ENCODE measurements at places on chromosomes 1 and 21.
A peak's percentile ranks its signal among the peaks of the same experiment; 100 is the strongest.

DNA sequence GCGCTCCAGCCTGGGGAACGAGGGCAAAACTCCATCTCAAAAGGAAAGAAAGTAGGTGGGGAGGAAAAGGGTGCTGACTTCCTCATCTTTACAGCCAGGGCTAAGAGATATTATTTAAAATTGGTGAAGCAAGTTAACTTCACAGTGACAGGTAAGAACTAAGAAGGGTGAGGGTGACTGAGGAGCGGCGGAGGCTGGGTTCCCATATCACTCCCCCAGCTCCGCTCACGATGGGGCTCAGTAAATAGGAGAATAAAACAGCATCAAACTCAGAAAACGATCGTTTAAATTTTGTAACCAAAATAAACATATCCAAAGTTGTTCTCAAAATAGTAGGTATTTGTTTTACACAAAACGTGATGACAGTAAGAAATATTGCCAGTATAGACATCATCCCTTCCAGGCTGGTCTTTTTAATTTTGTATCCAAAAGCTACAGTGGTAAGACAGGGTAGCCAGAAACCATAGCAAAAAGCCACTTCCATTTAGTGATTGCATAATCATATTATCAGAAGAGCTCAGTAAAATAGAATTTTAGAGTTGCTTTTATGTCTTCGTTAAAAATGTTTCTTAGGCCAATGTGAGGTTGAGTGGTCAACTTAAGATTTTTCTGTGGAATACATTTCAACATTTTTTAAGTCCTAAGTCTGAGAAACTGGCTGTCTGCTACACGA is 26.2 kb upstream of the ADARB1 start:
- no peak for DNase-seq

DNA sequence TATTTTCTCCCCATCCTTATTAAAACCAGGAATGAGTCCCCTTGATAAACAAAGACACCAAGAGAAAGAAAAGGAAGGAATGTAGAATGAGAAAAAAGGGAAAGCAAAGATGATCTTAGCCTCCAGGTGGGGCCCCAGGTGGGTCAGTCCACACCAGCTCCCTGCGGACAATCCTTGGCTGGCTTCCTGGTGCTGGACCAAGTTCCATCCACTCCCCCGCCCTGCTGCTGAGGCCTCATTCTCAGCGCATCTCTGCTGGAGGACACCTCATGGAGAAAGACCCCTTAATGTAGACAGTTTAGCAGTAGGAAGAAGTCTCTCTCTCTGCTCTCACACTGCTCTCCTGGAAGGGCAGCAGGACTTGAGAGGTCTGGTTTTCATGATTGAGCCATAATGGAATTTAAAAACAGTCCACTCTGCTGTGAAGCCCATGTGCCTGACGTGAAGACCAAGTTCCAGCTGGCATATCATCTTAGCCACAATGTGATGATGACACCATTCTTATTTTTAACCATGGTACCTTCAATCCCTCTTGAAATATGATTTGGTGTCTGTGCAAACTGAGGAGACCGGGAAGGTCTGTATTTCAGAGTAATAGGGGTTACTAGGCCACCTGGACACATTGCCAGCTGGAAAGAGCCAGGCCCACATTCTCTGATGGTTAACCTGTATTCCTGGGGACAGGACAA is 83.1 kb downstream of the WLS start:
- DNase-seq = no peak

DNA sequence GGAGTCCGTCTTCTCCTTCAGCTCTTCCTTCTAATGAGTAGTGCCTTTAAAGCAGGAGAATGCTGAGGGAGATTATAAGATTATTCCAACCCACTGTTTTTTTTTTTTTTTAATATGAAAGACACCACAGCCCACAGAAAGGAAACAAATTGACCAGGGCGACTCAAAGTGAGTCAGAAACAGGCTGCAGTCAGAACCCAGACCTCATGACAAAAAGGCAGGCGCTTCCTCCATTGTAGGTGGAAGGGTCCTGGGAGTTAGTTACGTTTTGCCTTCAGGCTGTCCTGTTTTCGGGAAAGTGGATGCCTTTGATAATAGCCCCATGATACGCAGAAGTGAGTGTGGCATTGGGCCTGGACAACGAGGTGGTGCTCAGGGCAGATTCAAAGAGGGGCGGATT is 21.0 kb downstream of the PLXNA2 start:
- DNase-seq = no peak

DNA sequence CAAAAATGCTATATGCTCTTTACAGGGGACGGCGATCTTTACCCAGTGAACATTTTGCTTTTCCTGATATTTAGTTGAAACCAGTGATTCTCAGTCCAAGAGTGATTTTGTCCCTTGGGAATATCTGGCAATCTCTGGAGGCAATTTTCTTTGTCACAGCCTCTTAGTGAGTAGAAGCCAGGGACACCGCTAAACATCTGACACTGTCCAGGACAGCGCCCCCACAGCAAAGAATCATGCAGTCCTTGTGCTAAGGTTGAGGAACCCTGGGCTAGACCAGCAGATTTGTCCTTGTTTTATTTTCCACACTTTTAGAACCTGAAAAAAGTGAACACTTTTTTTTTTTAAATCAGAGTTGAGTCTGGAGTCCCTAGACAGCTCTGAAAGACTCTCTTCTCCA is 13.1 kb downstream of the EVA1C start:
- no peak for DNase-seq

GRCh38 chr1:201329286-201329685 is 46.0 kb downstream of the PKP1 start:
- DNase-seq = no peak

DNA sequence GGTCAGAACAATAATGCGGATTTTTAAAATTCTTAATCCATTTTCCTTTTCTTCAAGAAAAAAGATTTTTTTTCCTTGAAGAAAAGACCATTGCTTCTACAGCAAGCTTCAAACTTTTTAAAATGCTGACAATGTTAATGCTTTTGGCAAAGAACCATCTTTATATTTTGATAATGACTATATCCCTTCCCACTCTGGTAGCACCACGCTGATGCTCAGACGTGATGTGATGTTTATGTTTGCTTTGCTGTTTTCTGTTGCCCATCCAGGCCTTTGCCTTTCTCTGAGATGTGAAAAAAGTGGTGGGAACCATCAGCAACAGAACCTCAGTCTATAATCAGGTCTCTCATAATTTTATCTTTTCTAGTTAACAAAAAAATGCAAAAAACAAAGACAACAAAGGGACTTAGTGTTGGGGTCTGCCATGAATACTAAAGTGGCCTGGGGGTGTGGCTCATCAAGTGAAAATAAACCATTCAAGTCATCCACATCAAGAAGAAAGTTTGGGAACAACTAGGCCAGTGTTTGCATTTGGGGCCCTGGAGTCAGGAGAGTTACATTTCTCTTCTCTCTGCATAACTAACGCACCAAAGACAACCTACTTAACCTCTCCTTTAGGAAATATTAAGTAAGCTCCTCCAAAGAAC is 244.6 kb upstream of the DMRTA2 start:
- DNase-seq = no peak

GRCh38 chr1:7656557-7657215 is 114.4 kb upstream of the VAMP3 start:
- peak; percentile 71 for DNase-seq

DNA sequence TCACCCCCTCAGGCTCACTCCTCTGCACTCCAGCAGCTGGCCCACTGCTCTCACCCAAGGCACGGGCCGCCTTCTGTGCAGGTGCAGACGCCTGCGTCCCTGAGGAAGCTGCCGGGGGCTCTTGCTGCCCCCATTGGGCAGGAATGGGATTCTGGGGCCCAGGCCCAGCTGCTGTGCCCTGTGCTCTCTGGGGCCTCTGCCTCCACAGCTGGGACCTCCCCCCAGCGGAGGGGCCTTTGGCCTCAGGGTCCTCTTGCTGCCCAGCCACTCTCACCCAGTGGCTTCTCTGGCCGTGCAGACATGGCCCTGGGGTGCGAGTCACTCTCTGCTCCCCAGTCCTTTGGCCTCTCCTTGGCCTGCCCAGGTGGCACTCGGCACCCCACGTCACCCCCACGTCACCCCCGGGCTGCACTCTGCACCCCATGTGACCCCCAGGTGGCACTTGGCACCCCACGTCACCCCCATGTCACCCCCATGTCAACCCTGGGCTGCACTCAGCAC is 19.1 kb upstream of the LRRC3 start:
- no peak for DNase-seq

DNA sequence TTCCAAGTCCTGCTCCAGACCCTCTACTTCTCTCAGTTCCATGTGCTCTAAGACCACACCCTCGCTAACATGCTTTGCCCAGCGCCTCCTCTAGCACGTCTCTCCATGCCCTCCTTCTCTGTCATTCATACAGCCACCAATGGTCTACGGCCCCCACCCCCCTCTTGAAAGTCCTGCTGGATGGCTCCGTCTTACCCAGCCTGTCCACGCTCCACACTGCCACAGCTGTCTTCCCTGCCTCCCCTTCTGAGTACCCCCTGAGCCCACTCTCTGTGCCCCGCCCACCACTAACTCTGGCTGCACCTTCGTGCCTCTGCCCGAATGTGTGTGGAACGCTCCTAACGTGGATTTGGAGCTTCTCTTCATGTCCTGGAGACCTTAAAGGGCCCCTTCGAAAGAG is 244.6 kb downstream of the TRABD2B start:
- no peak for DNase-seq

GRCh38 chr1:42682739-42683531 is 717 bp downstream of the YBX1 start:
- DNase-seq = peak; percentile 41

DNA sequence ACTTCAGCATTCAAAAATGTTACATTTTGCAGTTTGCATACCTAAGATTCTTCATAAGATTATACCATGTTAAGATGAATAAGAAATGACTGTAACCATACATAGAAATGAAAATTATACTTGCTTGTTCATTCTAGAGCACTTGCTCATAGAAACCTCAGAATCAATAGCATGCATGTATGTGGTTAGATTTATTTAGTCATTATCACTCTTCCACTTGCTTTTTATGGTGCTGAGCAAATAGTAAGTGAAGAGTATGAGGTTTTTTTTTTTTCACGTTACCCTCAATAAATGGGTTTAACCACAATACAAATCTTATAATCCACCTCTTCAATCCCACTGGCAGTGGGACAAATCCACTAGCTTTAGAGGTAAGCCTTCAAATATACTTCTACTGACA is 84.7 kb downstream of the LRRC53 start:
- no peak for DNase-seq

DNA sequence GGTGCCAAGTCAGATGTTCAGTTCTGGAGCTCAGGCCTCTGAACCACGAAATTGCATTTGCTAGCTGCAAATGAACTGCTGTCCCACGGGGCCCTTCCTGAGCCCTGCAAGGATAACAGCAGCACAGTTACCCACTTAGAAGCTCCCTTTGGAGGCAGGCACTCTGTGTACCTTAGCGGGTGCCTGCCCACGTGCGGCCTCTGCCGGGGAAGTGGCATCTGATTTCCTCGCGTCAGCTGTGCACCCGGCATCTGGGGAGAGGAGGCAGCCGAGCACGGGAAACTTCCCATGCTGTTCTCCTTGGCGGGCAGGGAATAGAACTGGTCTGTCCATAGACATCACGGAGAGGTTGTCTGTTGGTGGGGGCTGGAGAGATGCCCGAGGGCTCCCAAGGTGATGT is 148.0 kb upstream of the C1orf174 start:
- DNase-seq = no peak

GRCh38 chr1:171185091-171185490 is at the start of gene FMO2:
Gene FMO2 (plus strand): TSS chr1:171185300. CDS start chr1:171185714, 414 bp downstream.
- DNase-seq = no peak

DNA sequence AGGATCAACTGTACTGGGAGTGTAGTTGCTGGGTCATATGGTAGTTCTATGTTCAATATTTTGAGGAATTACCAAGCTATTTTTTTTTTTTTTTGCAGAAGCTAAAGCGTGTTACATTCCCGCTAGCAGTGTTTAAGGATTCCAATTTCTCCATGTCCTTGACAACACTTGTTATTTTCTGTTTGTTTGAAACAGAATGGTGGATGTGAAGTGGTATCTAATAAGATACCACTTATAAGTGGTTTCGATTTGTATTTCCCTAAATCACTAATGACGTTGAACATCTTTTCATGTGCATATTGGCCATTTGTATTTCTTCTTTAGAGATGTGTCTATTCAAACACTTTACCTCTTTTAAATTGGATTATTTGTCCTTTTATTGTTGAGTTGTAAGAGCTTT is 112.2 kb downstream of the DISP1 start:
- peak; percentile 40 for DNase-seq

GRCh38 chr21:45972353-45972715 is 9.2 kb upstream of the COL6A1 start:
- no peak for DNase-seq

- DNase-seq = no peak
Measured at GRCh38 chr1:11562664-11563063, 83.7 kb downstream of the DISP3 start.

DNA sequence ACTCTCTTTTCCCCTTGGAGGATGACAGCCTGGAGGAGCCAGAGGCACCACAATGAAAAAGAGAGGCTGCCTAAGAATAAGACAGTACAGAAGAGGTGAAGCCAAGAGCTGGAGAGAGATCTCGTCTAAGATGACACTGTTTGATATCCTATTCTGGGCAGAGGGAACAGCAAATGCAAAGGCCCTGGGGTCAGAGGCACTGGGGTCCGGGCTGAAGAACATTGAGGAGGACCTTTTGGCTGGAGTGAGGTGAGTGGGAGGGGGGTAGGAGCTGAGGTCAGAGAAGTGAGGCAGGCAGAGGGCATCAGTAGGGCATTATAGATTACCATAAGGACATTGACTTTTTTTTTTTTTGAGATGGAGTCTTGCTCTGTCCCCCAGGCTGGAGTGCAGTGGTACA is 19.3 kb upstream of the TMEM51 start:
- no peak for DNase-seq

DNA sequence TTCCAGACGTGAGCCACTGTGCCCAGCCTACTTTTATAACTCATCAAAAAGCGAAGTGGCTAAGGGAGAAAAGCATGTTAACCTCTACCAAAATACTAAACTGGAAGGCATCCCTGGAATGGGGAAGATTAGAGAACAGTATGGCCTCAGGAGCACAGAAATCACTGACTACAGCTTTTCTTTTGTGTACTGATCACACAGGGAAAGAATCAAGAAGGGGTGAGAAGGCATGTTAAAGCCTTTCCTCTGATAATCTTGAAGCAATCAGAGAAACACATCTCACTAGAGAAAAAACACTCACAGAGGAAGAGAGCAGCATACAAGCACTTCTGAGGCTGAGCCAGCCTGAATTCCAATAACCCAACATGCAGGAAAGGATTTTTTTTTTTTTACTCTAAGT is 10.7 kb downstream of the PCAT6 start:
- DNase-seq = no peak

GRCh38 chr1:175572932-175573868 is 170.2 kb downstream of the TNR start:
- peak; percentile 95 for DNase-seq

- DNase-seq = no peak
Measured at GRCh38 chr21:42202321-42202720, 16.6 kb upstream of the ABCG1 start.

- no peak for DNase-seq
Measured at GRCh38 chr1:235460770-235461169, 43.5 kb downstream of the B3GALNT2 start.
